ENCODE measurements at places on chromosomes 2 and 18. TPM values are rescaled to one million over a fixed set of nuclear protein-coding genes. Genes with fewer than 3 reads are reported as not detected.
A peak's percentile ranks its signal among the peaks of the same experiment; 100 is the strongest.

DNA sequence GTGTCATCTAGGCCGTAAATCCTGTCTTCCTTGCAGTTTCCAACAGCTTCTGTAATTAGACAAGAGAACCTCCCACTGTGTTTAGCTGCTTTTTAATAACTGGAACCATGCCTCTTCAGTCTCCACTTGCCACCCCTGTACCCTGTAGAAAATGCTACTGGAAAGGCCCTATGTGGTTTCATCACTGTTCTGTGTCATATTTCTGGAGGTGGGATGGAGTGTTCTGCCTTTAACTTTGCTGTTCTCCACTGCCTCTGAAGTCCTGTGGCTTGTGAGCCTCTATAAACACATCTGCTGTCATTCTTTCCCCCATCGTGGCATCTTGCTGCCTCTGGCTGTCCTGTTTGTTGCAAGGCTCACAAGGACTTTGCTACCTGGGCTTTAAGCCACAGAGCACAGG, 17.9 kb downstream of the MGAT5 start:
- no peak for DNase-seq
- no peaks in the 10 kb centered on the region for H3K27me3 ChIP-seq
- no peak overlapping the region for H3K27ac ChIP-seq
- no peak overlapping the region for H3K4me3 ChIP-seq
- peaks cover 77% of the 10 kb centered on the region for H3K4me1 ChIP-seq
- peaks cover 10% of the 10 kb centered on the region for H3K36me3 ChIP-seq

DNA sequence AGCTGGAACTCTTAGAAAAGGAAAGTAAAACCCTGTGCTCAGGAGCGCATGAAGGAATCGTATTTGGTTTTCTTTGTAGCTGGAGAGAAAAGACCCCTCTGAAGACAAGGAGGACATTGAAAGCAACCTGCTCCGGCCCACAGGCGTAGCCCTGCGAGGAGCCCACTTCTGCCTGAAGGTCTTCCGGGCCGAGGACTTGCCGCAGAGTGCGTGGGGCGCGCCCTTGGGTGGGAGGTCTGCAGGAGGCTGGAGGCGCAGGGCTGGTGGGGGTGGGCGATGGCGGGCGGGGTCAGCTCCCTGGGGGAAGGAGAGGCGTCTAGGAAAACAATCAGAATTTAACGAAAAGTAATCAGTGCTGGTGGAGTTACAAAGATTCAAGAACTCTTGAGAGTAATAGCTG, 72.8 kb downstream of the DYSF start:
- H3K4me1 ChIP-seq, result no peaks in the 10 kb centered on the region
- no peak overlapping the region for H3K27ac ChIP-seq
- no peaks in the 10 kb centered on the region for H3K27me3 ChIP-seq
- no peak overlapping the region for H3K4me3 ChIP-seq

- H3K36me3 ChIP-seq, result no peaks in the 10 kb centered on the region
- no peak overlapping the region for H3K4me3 ChIP-seq
- H3K27me3 ChIP-seq, result no peaks in the 10 kb centered on the region
- H3K4me1 ChIP-seq, result no peaks in the 10 kb centered on the region
- no peak overlapping the region for H3K27ac ChIP-seq
Measured at GRCh38 chr2:15677141-15677843, 85.6 kb downstream of the DDX1 start.

DNA sequence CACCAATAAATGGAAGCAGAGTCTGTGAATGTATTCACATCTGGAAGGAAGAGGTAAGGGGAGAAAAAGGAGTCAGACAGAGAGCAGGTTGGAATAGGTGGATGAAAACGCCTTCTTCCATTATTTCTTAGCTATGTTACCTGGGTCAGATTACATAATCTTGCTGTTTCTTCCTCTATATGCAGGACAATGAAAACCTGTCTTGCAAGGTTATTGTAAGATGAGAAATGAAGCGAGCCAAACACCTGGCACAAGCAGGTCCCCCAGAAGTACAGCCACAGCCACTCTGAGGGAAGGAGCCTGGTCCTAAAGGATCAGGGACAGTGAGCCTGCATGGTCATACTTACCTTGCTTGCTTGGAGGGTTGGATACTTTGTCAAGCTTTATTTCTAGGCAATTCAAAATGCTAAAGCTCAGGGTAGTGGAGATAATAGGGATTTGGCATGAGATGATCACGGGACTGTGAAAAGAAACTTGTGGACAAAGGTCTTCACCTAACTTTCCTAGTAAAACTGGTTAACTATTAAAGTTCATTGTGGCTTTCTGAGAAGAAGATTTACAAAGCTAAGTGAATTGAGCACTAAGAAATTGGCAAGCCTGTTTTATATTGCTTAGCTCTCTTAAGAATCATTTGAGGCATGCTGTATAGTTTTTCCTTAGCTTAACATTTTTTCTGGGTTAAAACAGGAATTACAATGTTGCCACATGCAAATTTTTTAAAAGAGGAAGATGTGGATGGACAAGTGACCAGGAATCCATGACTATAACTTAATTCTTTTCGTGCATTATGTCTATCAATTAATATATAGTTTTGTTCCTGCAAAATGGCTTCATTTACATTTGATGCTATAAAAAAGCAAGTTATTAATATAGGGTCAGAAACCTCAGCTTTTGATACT, 15.7 kb upstream of the PLA2R1 start:
- no peaks in the 10 kb centered on the region for H3K27me3 ChIP-seq
- H3K27ac ChIP-seq, result no peak overlapping the region
- H3K36me3 ChIP-seq, result no peaks in the 10 kb centered on the region
- no peaks in the 10 kb centered on the region for H3K4me1 ChIP-seq
- DNase-seq, result no peak

DNA sequence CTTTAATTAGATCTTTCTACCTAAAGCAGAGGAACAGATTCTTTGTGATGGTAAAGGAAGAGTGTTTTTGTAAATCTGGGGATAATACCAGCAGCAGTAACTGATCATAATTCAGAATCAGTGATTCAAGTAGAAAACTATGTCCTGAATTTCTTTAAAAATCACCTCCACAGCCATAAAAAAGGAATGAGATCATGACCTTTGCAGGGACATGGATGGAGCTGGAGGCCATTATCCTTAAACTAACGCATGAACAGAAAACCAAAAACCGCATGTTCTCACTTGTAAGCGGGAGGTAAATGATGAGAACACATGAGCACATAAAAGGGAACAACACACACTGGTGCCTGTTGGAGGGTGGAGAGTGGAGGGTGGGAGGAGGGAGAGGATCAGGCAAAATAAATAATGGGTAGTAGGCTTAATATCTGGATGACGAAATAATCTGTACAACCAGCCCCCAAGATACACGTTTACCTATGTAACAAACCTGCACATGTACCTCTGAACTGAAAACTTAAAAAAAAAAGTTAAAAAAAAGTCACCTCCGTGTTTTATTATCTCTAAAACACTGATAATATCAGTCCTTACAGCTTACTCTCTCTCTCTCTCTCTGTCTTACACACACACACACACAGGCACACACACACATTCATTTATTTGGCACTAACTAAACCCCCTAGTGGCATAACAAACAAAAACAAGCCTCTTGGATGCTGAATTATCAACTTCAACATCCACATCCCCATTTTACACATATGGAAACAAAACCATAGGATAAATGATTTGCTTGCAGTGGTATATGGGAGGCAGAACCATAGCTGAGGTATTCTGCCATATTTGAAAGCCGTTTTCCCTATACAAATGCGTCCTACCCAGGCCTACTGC, 1.4 kb downstream of the TM4SF20 start:
- H3K4me3 ChIP-seq, result no peak overlapping the region
- H3K27ac ChIP-seq, result peak overlapping the region; percentile 20
- DNase-seq, result no peak
- H3K27me3 ChIP-seq, result peaks cover 21% of the 10 kb centered on the region
- no peaks in the 10 kb centered on the region for H3K36me3 ChIP-seq

DNA sequence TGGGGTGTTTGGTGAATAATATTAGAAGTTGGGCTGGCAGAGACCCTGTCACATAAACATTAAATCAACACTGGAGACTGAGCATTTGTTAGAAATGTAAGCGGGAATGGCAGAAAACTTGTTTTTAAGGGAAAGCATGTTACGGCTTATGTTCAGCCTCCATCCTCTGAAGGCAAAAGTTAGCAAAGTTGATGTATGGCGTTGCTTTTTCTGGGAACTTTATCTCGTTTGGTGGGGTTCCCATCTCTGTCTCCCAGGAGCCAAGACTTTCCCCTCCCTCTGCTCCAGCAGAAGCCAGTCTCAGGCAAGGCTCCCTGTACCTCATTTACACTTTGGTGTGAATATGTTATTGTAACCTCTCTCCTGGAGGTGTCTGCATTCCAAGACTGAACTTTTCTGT, 105.1 kb downstream of the MSH2 start:
- H3K36me3 ChIP-seq, result no peaks in the 10 kb centered on the region
- no peak for DNase-seq
- H3K4me1 ChIP-seq, result no peaks in the 10 kb centered on the region
- H3K4me3 ChIP-seq, result no peak overlapping the region

GRCh38 chr18:45837283-45838070, 12.0 kb downstream of the SIGLEC15 start:
- DNase-seq, result peak; percentile 34
- H3K36me3 ChIP-seq, result no peaks in the 10 kb centered on the region
- H3K27me3 ChIP-seq, result peaks cover 37% of the 10 kb centered on the region
- no peak overlapping the region for H3K27ac ChIP-seq
- peaks cover 18% of the 10 kb centered on the region for H3K4me1 ChIP-seq

DNA sequence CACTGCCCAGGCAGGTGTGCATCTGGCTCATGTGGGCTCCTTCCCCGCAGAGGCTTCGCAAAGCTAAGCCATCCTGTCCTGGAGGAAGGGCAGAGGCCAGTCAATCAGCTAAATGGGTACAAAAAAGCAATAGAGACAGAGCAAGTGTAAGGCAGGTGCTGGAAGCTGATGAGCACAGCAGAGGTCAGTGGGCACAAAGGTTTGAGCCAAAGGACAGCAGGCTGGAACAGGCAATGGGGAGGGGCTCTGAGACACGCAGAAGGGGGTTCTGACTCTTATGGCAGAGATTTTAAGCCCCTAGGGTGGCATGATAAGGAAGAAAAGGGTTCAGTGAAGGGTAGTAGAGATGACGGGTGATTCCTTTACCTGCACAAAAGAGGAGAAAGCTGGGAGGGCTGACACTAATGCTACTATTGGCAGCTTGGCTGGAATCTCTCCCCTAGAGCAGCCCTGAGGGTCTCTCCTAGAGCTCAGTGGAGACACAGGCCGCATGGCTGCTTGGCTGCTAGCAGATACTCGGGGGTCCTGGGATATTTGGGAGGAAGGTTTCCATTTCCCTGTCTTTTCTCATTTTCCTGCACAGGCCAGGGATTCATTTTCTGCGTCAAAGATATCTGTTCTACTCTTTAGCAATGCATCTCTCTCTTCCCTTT, 132.4 kb downstream of the MYCN start:
- DNase-seq, result no peak
- no peak overlapping the region for H3K27ac ChIP-seq
- no peaks in the 10 kb centered on the region for H3K27me3 ChIP-seq
- H3K36me3 ChIP-seq, result no peaks in the 10 kb centered on the region
- H3K4me1 ChIP-seq, result no peaks in the 10 kb centered on the region

- H3K36me3 ChIP-seq, result no peaks in the 10 kb centered on the region
- no peak overlapping the region for H3K27ac ChIP-seq
- no peak overlapping the region for H3K4me3 ChIP-seq
- peaks cover 7% of the 10 kb centered on the region for H3K4me1 ChIP-seq
- no peak for DNase-seq
- no peaks in the 10 kb centered on the region for H3K27me3 ChIP-seq
Measured at GRCh38 chr2:18171191-18172139, 293.0 kb downstream of the KCNS3 start.

DNA sequence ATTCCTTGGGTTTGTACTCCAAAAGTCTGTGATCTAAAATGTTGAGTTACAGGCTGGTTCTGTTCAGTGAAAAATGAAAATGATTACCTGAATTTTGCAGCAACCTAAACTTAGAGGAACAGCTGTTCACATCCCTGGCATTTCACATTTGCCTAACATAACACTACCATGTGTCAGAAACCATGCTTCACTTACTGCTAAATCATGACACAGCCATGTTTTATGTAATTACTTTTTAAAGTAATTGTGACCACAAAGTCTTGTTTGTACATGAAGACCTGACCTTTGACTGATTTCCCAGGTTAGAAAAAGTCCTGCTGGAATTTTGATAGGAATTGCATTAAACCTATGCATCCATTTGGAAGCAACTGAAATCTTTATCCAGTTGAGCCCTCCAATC, 79.1 kb downstream of the FAM168B start:
- H3K36me3 ChIP-seq, result no peaks in the 10 kb centered on the region
- no peak overlapping the region for H3K4me3 ChIP-seq
- DNase-seq, result no peak
- H3K27ac ChIP-seq, result no peak overlapping the region
- peaks cover 2% of the 10 kb centered on the region for H3K27me3 ChIP-seq

DNA sequence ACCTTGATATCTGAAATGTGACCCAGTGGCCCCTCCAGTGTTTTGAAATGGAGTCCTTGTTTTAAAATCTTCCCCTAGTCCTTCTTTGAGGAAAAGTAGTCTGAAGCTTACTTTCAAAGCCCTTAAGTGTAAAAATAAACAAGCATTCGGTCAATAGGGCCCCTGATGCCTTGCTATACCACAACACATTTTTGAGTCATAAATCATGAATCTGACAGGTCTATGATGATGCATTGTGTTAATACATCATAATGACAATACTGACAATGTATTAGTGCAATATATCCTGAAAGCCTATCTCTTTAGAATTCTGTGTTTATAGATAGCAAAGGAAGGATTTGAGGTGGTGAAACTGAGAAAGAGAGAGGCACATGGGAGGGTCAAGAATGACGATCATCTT, 464.2 kb downstream of the MEIS1 start:
- H3K27ac ChIP-seq, result no peak overlapping the region
- peaks cover 4% of the 10 kb centered on the region for H3K4me1 ChIP-seq
- DNase-seq, result no peak
- no peaks in the 10 kb centered on the region for H3K36me3 ChIP-seq
- H3K4me3 ChIP-seq, result no peak overlapping the region

- no peaks in the 10 kb centered on the region for H3K36me3 ChIP-seq
- no peaks in the 10 kb centered on the region for H3K4me1 ChIP-seq
- DNase-seq, result no peak
Measured at GRCh38 chr18:55346961-55347740, 240.8 kb downstream of the TCF4 start.

GRCh38 chr2:6452702-6453481, 412.8 kb downstream of the CMPK2 start:
- no peak overlapping the region for H3K4me3 ChIP-seq
- no peaks in the 10 kb centered on the region for H3K4me1 ChIP-seq
- no peak for DNase-seq
- H3K27ac ChIP-seq, result no peak overlapping the region

Gene AMMECR1L
- total RNA-seq, result 10.6 TPM

Gene DNAJC5G
- 1.6 TPM for total RNA-seq

Gene RNPEPL1
- total RNA-seq, result 149 TPM

Gene SLC38A11
- total RNA-seq, result 0.85 TPM

Gene NDC80
- 0.75 TPM for total RNA-seq
